ENCODE measurements at places on chromosomes 5 and 9. TPM values are rescaled to one million over a fixed set of nuclear protein-coding genes. Genes with fewer than 3 reads are reported as not detected.

AUH gene
- 21.6 TPM for total RNA-seq

PIGO gene
- total RNA-seq: 8.1 TPM

IL5 gene
- total RNA-seq: not detected

PLAC8L1 gene
- 0.25 TPM for total RNA-seq

ASPN gene
- 5.9 TPM for total RNA-seq

SUSD3 gene
- 0.25 TPM for total RNA-seq

TLX3 gene
- total RNA-seq: not detected

LRRC26 gene
- total RNA-seq: 0.49 TPM

YTHDC2 gene
- 41.6 TPM for total RNA-seq

SKIC3 gene
- total RNA-seq: 124 TPM

PRKACG gene
- total RNA-seq: not detected

MYO10 gene
- 36.6 TPM for total RNA-seq

MSX2 gene
- total RNA-seq: not detected

TMC1 gene
- 0.25 TPM for total RNA-seq

SMIM32 gene
- 0.49 TPM for total RNA-seq

EFNA5 gene
- total RNA-seq: 17.0 TPM

ATOSB gene
- total RNA-seq: 14.8 TPM

MUSK gene
- 0.25 TPM for total RNA-seq

KLF4 gene
- total RNA-seq: 3.2 TPM

FBP1 gene
- not detected for total RNA-seq

FCN1 gene
- total RNA-seq: 0.98 TPM

CDKN2B gene
- total RNA-seq: 0.25 TPM

ACTL7B gene
- total RNA-seq: not detected

ADAMTSL2 gene
- total RNA-seq: 2.7 TPM

WNT8A gene
- total RNA-seq: under 0.01 TPM

NUTM2F gene
- total RNA-seq: not detected

SLC34A1 gene
- total RNA-seq: not detected

PITX1 gene
- 0.25 TPM for total RNA-seq

DOCK8 gene
- 3.4 TPM for total RNA-seq

TAF1L gene
- 0.25 TPM for total RNA-seq

ANKDD1B gene
- total RNA-seq: 0.98 TPM

LHX3 gene
- total RNA-seq: under 0.01 TPM

N4BP3 gene
- 7.4 TPM for total RNA-seq

ANXA2R gene
- total RNA-seq: 0.49 TPM

GPRIN1 gene
- 104 TPM for total RNA-seq

DBH gene
- total RNA-seq: not detected

EPB41L4B gene
- total RNA-seq: 2.0 TPM

SLC35A4 gene
- 4.7 TPM for total RNA-seq

PCDHA10 gene
- total RNA-seq: 9.6 TPM

IFNB1 gene
- not detected for total RNA-seq

MARVELD2 gene
- total RNA-seq: 0.98 TPM

Measured in temporal lobe (tissue), 4 donors.